ENCODE measurements at places on chromosomes 3 and 15.

- DNase-seq = no peak
Measured at GRCh38 chr3:4606911-4607310, 113.8 kb downstream of the ITPR1 start.

- DNase-seq = no peak
Measured at GRCh38 chr15:34025252-34025651, 13.8 kb downstream of the AVEN start.

DNA sequence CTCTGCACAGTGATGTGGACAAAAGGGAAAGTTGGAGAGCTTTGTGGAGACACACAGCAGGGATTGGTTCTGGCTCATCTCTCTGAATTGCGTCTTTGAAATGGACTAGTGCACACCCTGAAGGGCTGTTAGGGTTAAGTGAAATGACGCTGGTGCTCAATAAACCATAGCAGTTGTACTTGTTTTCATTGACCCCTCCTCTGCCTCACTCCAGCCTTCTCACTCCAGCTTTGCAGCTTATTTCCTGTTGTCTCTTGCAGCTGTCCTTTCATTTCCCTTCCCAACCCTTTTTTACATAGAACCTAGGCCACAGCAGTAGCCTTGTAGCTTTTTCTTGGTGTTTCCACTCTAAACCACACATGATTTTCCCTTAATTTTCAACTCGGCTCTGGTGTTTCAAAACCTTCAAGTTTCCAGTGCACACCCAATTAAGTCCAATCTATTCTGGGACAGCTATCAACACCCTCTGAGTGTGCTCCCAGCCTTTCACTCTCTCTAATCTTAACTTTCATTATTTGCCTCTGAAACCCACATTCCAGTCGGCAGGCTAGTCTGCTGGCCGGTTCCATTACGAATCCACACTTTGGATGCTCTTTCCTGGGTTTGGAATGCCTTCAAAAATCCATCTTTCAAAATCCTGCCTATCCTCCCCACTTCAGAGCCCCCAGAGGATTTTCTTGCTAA lies 6.4 kb downstream of the C3orf52 start:
- no peak for DNase-seq

- no peak for DNase-seq
Measured at GRCh38 chr15:36598529-36599177, 19.2 kb downstream of the CDIN1 start.

- DNase-seq = no peak
Measured at GRCh38 chr3:194054016-194054415, 81.9 kb upstream of the HES1 start.
